ENCODE measurements at places on chromosomes 7 and 10. TPM values are rescaled to one million over a fixed set of nuclear protein-coding genes. Genes with fewer than 3 reads are reported as not detected.

Gene RPEL1
- not detected for total RNA-seq

Gene COL28A1
- total RNA-seq, result not detected

Gene TMEM213
- total RNA-seq, result 0.73 TPM

Gene PNLIPRP3
- not detected for total RNA-seq

Gene CFAP58
- 0.45 TPM for total RNA-seq

Gene SLC13A1
- total RNA-seq, result not detected
